ENCODE measurements at places on chromosomes 5 and 9. TPM values are rescaled to one million over a fixed set of nuclear protein-coding genes. Genes with fewer than 3 reads are reported as not detected.

GRCh38 chr5:143231416-143231815 is 172.1 kb downstream of the NR3C1 start:
- no peak overlapping the region for H3K4me3 ChIP-seq
- DNase-seq, result no peak
- no peaks in the 10 kb centered on the region for H3K4me1 ChIP-seq
- no peak overlapping the region for H3K27ac ChIP-seq

GRCh38 chr5:150180241-150181026 is 9.4 kb upstream of the SLC6A7 start:
- H3K36me3 ChIP-seq, result no peaks in the 10 kb centered on the region
- no peak overlapping the region for H3K4me3 ChIP-seq
- no peaks in the 10 kb centered on the region for H3K4me1 ChIP-seq
- DNase-seq, result no peak
- no peak overlapping the region for H3K27ac ChIP-seq

DNA sequence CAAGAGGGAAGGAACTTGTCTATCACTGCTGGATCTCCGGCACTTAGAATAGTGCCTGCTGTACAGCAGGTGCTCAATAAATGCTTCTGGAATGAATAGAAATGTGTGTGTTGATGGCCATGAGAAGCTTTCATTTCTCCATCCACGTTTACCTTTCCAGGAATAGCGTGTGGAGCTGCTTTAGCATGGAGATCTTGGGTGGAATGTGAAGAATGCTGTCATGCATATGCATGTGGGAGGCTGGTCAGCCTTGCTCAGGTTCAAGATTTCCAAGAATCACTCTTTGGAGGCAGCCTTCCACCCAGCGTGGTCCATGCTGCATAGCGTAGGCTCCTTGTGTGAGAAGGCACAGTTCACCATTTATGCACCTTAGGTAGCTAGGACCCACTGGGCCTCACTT is 19.2 kb downstream of the COL15A1 start:
- H3K36me3 ChIP-seq, result no peaks in the 10 kb centered on the region
- no peaks in the 10 kb centered on the region for H3K27me3 ChIP-seq
- no peak for DNase-seq

DNA sequence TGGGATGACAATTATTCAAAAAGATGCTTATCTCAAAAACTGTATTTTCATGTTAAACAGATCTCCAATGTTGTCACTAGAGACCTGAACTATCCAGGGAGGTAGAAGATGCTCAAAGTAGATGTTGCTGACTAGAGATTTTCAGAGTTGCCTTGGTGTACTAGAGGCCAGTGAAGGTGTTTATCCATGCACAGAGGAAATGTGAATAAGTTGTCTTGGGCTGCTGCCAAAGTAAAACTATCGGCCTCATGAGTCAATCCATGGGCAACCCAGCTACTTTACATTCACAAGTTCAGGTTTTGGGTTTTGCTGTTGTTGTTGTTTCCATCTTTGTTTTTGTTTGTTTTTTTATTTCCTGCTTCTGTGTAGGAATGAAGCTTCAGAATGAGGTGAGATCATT is 141.1 kb upstream of the RANBP3L start:
- H3K4me3 ChIP-seq, result no peak overlapping the region
- H3K4me1 ChIP-seq, result no peaks in the 10 kb centered on the region
- H3K27me3 ChIP-seq, result no peaks in the 10 kb centered on the region
- H3K36me3 ChIP-seq, result no peaks in the 10 kb centered on the region

- H3K27ac ChIP-seq, result no peak overlapping the region
- H3K4me3 ChIP-seq, result no peak overlapping the region
- H3K36me3 ChIP-seq, result no peaks in the 10 kb centered on the region
- H3K27me3 ChIP-seq, result no peaks in the 10 kb centered on the region
- H3K4me1 ChIP-seq, result no peaks in the 10 kb centered on the region
- no peak for DNase-seq
Measured at GRCh38 chr5:95022967-95023695, 261.8 kb downstream of the MCTP1 start.

DNA sequence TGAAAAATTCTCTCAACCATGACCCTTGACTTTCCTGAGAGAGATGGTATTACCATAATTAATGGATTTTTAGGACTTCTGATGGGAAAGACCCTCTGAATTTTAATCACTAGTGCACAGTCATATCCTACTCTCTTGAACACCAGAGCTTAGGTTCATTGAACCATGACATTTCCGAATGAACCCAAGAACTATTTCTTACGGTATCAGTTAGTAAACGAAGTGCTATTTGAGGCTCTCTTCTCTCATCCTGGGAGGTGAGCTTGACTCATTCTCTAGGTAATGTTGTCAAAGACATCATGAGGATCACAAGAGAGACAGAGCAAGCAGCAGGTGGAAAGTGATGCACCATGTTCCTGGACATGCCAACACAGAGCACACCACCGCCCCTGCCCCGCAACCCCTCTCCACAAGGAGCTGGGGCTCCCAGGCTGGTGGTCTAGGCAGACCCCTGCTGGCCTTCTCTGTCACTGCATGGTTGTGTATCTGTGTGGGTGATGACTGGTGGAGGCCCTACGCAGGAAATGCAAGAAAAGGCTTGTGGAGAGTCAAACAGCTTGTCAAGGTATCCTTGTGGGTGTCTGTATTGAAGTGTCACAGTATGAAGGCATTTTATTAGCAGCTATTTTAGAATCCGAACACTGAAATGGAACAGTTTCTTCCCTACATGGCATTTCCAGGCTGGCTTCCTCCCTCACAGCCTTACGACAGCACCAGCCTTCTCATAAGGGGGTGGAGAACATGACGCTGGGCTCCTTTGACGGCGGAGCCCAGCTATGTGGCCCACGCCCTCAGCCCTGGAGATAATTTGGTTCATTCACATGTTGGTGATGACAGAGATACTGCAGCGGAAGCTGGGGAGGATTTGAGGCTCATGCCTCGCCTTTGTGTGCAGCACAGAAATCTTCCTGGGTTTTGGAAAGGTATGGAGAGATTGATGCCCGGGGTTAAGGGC is 297.6 kb downstream of the NTRK2 start:
- no peaks in the 10 kb centered on the region for H3K27me3 ChIP-seq
- no peaks in the 10 kb centered on the region for H3K4me1 ChIP-seq
- H3K27ac ChIP-seq, result no peak overlapping the region
- DNase-seq, result no peak
- no peak overlapping the region for H3K4me3 ChIP-seq

CHSY3 gene
- total RNA-seq, result 0.16 TPM

ABO gene
- 7.6 TPM for total RNA-seq

TMEM252 gene
- total RNA-seq, result not detected

Data from pancreas (tissue), 10 donors.